ENCODE measurements at places on chromosomes 2 and 18. TPM values are rescaled to one million over a fixed set of nuclear protein-coding genes. Genes with fewer than 3 reads are reported as not detected.

MRPL44 gene
- 20.4 TPM for total RNA-seq

MAPRE2 gene
- total RNA-seq, result 27.8 TPM

ITGA4 gene
- total RNA-seq, result 1.0 TPM

MITD1 gene
- 26.1 TPM for total RNA-seq

DNA sequence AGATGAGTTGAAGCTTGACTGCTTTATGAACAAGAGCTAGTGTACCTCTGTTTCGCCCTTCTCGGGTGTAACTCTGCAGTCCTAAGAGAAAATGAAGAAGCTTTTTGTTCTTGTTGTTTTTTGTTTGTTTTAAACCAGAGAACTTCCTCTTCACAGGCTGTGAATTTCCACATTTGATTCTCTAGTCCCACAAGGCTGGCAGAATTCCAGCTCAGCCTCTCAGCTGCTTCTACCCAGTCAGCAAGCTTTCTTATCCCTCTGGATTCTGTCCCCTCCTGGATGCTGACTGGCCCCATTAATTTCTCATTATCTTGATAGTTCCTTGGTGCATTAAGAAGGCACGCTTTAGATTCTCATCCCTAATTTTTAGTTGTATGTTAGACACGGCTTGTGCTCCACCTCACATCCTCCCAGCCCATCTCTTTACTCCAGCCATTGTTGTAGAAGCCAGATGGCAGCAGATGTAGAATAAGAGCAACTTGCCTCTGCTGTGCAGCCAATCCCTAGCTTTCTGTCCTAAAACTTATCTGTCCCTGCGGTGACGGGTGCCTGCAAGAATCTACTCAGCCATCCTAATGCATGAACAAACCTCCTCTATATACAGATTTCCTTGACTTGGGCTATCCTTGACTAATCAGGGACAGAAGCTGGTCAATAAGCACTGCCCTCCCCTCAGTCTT is 12.3 kb upstream of the RESP18 start:
- no peak for DNase-seq

DNA sequence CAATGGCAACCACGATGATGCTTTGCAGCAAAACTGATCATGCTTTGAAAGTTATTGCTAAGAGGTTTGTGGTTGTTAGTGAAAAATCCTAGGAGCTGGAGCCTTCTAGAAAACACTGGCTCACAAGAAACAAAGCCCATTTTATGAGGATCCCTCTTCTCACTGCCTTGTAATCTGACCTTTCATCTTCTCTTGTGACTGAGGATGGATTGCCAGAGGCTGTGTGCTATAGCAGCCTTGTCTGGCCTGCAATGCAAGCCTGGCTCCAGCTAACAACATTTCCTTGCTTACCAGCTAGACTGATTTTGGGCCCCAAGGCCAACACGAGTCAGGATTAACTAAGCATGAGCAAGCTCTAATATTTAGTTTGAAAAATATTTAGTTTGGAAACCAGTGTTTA is 13.1 kb downstream of the PIEZO2 start:
- DNase-seq, result no peak

DNA sequence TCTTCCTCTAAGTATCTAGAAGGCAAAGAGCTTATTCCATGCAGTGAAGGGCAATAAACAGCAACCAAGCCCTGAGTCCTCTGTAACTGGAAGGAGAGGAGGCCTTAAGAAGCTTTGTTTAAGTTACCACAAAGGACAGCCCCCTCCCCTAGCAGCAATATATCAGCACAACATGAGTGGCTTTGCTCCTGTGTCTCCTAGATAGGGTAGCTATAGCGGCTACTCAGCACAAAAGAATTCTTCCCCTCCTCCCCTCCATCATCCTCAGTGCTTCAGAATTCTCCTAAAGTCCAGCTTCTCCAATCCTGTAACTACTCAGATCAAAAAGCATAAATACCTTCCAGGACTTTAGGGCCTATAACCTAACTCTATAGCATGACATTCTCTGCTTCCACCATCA is 16.5 kb downstream of the SUMO1 start:
- DNase-seq, result no peak

GRCh38 chr2:228548230-228548629 is 366.7 kb upstream of the SPHKAP start:
- DNase-seq, result no peak

DNA sequence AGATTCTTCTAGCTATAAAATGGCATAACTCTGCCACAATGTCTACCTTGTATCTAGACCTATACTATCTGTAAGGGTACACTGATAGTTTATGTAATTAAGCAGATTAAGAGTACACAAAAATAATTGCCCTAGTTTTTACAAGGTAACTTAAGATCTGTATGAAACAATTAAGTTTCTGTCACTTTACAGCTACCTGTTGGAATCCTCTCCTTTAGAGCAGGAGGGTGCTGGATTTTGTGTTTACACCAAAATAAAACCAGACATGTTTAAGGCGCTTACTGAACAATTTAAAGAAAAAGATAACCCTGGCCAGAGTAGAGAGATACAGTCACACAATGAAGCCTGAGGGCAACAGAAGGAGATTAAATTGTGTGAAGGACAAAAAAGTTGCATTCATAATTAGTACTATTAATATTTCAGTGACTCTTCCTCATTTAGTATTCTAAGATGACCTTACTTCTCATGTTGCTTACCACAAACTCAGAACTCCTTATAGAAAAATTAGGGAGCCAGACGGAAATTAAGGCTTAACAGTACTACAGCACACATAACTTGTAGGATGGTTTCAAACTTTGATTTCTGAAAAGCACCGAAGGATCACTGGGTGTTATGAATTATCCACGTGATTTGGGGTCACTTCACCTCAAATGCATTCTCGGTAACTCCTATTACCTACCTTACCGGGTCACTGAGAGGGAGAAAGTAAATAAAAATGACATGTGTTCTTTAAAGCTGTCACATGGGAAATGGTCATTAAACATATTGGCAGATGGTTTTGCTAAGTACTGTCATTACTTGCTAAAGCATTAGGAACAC is 1.0 kb downstream of the DARS1 start:
- no peak for DNase-seq

DNA sequence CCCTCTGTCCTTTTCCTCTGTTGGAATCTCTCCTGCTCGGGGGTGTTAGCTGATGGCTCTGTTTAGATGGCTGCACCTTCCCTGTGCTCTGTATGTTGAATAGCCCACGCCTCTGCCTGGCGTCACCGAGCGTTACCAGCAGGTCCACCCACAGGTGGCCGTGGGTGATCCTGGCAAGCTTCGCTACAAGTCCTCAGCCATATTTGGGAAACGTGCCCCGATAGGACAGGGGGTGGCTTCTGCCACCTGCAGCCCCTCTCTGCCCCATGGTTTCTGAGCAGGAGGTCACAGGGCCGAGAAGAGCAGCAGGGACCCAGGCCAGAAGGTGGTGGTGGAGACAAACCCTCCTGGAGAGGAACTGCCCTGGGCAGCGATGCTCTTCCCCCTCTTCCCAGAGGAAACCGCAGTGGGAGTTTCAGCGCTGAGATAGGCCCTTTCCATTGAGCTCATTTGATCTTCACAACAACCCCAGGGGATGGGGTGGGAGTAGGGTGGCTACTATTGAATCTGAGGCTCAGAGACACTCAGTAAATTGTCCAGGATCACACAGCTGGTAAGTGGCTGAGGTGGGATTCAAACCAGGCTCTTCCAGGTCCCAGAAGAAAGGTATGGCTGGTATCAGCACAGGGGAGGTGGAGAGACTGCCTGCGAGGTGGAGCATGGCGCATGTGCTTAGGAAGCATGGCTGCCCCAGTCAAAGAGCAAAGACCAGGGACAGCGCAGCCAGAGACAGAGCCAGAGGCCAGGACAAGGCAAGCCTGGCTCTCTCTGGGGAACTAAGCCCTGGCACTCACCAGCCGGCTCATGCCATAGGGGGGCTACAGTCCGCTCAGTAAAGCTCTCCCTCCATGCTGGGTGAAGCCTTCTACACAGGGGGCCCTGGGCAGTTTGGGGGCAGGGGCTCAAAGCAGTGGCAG is 15.0 kb downstream of the NGEF start:
- DNase-seq, result no peak

DNA sequence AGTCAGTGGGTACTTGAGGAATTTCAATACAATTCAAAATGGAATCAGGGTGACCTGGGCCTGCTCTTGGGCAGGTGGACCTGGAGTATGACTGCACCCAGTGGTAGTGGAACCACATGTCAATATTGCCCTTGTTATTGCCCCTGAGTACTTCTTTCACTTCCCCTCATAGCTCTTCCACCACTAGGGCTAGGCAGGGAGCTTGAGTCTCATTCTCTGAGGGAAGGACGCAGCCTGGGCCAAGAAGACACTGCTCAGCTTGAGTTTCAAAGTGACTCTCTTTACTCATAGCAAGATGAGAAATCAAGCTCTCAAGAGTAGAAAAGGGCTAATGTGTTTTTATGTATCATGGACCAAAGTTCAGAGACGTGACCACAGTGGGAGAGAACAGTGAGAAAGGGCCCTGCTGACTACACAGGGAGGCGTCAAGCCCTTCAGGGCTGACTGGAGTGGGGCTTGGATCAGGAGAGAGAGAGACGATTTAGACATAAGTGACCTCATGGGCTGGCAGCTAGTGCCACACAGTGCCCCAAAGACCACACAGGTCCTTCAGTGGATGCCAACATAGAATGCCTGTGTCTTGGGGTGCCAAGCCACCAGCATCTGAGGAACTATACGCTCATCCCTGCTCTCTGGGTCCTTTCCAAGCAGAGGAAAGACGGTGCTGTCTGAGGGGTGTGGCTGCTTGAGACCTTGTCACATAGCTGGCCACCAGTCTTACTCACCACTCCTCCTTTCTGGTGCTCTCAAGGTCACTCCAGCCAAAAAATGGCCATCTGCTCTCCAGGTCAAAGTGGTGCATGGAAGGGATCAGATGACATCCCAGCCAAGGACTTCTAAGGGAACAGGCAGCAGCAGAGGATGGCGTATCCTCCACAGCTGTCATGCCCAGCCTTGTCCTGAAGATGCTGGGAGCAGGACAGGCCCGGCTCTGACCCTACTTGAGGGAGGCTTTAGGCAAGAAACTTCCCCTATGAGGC is 13.0 kb downstream of the PTMA start:
- DNase-seq, result no peak

- no peak for DNase-seq
These were observed 92.6 kb upstream of the TSPYL6 start for GRCh38 chr2:54348646-54349045.

DNA sequence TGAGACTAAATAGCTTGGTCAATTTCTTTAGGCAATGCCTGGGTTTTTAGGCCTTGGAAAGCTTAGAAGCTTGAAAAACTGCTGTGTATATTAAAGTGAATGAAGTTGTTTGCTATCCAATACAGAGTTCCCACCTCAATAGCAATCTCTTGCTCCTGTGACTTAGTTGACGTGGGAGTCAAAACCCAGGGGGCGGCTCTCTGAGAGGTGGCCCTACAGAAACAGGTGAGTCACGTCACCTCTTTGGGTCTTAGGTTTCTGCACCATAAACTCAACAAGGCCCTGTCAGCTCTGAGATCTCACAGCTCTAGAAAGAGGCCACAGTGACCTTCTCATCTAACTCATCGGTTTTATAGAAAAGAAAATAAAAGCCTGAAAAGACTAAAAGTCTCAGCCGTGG is 79.6 kb downstream of the ADD2 start:
- DNase-seq, result no peak

DNA sequence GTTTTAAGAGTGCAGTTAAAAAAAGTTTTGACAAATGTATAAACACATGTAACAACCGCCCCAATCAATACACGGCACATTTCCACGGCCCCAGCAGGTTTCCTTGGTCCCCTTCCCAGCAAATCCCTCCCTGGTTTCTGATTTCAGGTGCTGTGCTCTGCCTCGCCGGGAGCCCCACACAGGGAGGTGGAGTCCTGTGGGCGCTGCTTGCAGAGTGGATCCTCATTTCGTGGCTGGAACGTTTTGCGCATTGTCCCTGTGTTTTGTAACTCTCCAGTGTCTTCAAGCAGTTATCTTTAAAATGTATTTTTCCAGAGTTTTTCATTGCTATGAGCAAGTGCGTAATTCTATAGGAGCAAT is 124.8 kb downstream of the GALR1 start:
- no peak for DNase-seq

GRCh38 chr2:48180557-48180956 is 274.3 kb upstream of the FBXO11 start:
- no peak for DNase-seq

DNA sequence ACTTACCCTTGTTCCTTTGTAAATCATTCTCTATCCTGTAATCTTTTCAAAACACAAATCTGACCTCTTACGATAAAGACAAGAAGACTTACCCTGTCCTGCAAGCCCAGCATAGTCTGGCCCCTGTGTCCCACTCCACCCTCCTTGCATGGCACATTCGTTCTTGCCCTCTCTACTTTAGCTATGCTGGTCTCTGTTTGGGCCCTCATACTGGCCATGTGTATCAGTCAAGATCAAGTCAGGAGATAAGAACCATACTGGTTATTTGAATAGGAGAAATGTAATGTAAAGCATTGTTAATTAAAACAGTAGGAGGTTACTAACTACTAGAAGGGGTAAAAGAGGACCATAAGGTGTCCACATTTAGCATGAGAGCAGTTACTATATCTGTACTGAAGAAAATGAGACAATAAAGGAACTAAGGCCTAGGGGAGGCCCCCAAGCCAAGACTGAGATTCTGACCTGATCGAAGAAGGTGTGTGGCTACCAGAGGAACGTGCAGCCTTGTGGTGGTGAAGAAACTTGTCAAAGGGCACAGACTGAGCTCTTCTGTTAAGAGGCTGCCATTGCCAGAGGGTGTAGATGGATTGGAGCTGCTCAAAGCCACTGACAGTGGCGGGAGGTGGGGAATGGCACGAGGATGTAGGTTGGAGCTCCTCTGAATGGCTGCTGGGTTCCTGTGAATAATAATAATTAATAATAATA is 80.8 kb downstream of the KCTD18 start:
- DNase-seq, result no peak

DNA sequence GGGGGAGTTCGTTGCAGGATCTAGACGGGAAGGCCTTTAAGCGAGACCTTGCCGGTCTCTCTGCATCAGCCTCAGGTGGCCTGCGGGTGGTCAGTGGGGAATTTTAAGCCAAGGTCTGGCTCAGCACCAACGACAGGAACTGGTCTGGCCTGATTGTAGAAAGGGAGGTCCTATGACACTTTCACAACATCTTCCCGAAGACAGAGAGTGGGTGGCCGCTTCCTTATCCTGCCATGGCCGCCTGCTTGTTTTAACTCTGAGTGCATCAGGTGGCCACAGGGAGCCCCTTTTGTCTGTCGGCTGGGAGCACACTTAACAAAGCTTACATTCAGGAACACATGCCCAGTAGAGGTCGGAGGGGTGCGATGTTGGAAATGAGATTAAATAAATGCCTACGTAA is 363.7 kb upstream of the MYT1L start:
- no peak for DNase-seq
